ENCODE measurements at places on chromosomes 5 and 9.

- DNase-seq = no peak
Observed at GRCh38 chr9:8401961-8402705, 602.6 kb upstream of the DMAC1 start.

- no peak for DNase-seq
Observed at GRCh38 chr5:145292278-145292677, 542.9 kb downstream of the PRELID2 start.

DNA sequence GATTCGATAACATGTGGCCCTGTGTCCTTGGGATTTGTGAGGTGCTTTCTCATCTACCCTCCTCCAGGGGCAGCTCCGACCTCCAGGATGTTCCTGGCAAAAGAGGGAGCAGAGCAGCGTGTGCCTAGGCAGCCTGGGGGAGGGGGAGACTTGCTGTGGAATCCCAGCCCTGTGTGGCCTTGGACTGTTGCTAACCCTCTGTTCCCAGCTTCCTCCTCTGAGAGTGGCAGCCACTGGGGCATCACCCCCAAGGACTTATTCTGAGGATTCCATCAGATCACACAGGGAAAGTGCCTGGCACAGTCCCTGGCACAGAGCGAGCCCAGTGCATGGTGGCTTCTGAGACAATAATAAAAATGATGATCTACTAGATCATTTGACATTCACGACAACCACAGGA, 265.1 kb upstream of the MVB12B start:
- no peak for DNase-seq

DNA sequence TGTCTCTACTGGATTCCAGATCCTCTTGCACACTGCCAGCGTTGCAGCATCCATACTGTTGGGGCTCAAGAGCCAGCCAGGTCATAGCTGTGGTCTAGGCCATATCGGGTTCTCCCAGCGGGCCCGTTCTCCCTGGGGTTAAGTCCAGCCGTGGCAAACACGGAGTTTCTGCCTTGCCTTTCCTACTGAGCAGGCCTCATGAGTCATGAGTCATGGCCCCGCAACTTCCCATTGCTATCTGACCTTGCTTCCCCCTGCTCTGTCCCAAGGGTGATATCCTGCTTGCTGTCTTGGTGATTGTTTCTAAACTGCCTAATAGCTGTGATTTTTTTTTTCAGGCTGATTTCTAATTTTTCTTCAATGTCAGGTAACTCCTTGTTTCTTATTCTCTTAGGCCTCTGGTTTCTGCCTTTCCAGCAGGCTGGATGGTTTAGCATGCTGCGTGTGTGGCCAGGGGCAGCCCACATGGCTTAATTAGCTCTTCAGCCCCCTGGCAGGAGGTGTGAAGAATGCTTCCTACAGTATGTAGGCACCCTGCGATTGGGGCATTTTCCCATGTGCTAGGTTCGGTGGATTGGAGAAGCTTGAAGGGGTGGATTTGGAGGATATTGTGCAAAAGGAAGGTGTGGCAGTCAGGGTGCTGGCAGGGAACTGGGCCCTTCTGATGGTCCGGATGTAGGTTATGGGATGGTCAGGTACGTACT, 18.7 kb downstream of the DAPK1 start:
- peak; percentile 54 for DNase-seq

GRCh38 chr5:775961-776861, 8.3 kb downstream of the ZDHHC11B start:
- no peak for DNase-seq

- DNase-seq = no peak
Observed at GRCh38 chr5:171980792-171981191, 25.6 kb downstream of the FBXW11 start.

GRCh38 chr5:26737348-26738265, 300.8 kb downstream of the CDH9 start:
- no peak for DNase-seq

DNA sequence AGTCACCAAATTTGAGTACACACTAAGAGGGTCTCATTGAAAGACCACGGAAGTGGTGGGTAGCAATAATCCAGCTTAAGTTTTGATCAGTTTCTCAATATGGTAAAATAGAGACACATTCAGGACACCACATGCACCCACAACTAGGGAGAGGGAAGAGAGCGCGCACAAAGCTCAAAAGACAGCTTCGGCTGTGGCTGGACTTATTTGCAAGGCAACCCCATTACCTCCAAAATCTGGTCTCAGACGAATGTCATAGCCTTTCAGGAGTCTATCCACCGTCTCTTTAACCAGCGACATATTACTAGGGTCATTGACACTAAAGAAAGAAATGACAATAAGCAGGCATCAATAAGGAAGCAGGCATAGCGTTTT, 443 bp downstream of the GABRB2 start:
- DNase-seq = no peak

DNA sequence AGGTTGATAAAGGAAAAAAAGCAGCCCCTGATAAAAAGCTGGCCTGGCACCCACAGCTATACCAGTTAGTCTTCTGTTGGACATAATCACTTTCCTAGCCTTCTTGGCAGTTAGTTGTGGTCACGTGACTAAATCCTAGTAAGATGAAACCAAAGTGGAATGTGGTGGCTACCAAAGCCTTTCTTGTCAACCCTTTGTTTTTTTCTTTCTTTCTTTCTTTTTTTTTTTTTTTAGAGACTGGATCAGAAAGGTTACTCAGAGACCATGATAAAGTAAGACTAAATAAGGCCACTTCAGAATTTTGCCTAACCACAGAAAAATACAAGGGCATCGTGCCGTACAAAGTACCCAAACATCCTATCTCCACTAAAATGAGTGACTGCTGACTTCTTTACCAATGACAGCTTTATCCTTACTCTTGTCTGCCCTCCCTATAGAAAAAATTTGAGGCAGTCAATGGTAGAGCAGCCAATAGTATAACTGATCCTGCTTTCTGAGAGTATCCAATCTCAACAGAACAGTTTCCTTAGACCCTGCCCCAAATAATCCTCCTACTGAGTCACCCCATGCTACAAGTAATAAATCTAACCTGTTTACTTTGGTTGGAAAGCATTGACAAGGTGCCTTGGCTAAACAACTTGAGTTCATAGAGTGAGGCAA, 14.2 kb upstream of the KIF27 start:
- DNase-seq = peak; percentile 80

DNA sequence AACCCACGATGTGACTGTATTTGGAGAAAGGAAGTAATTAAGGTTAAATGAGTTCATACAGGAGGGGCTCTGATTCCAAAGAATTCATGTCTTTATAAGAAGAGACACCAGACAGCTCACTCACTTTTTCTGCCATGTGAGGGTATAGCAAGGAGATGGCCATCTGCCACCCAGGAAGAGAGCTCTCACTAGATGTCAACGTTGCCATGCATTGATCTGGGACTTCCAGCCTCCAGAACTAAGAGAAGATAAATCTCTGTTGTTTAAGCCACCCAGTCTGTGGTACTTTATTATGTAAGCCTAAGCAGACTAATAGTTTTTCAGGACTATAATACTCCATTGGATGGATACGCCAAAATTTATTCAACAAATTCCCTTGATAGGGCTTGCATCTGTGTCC, 89.8 kb upstream of the RAD23B start:
- no peak for DNase-seq

DNA sequence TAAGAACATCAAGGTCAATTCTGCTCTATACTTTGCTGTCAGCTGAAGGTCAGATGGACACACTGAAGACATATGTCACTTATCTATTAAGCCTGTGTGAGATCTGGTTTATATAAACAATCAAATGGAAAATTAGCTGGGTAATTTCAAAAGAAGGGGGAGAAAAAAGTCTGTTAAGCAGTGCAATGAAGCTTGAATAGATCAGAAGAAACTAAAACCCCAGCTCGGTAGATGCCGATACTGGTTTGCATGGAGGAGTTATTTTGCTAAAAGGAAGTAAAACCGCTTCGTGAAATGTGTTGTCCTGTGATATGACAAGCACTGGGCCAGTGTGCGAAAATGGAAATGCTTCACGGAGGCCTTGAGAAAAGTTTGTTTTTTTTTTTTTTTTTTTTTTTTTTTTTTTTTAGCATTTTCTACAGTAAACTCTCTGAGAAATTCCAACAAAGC, 148.8 kb downstream of the MEF2C start:
- no peak for DNase-seq
